LoVo (cell line): ENCODE measurements at places on chromosomes 4 and X.

- DNase-seq = no peak
Observed at GRCh38 chr4:128527946-128528576, 240.4 kb upstream of the PGRMC2 start.

GRCh38 chr4:20019310-20020015, 232.2 kb upstream of the SLIT2 start:
- no peak for DNase-seq

DNA sequence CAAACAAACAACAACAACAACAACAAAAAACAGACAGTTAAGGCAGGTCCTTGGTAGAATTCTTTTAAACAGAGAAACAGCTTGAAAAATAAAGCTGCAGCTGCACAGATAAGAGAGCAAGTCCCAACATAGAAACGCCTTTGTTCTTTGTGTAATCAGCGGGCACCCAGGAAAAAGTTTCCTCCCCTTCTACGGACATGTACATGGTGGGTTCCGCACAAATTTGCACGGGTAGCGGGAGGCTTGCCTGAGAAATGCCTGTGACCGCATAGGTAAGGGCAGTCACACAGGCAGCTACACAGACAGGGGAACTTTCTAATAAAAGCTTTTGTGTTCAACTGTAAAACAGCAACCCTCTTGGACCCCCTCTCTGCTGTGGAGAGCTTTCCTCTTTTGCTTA, 25.7 kb upstream of the CT47A1 start:
- DNase-seq = no peak

DNA sequence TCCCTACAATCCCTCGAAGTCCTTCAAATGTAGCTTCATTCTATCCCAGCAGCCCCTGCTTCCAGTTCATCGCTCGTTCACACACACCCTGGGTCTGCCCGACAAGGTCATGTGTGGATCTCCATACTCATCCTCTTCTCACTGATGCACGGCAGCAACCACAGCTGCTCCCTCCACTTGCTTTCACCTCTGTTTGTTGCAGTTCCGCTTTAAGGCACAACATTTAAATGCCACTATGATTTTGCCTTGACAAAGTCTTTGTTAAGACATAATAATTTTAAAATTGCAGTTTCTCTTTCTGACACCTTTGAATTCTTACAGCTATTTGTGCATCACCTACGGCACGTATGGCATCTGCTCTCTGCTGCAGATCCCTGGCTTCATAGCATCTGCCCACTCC, 1.8 kb downstream of the ODAPH start:
- no peak for DNase-seq

DNA sequence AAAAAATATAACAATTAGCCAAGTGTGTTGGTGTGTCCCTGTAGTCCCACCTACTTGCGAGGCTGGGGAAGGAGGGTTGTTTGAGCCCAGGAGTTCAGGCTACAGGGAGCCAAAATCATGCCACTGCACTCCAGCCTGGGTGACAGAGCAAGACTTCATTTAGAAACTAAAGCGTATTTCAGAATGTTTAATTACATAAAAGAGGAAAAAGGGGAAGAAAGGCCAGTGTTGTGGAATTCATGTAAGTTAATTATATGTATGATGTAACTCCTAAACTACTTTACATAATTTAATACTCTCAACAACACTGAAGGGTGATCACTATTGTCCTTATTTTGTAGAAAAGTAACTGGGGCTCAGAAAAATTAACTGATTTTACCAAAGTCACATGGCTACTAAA, 67.2 kb upstream of the HOPX start:
- no peak for DNase-seq

DNA sequence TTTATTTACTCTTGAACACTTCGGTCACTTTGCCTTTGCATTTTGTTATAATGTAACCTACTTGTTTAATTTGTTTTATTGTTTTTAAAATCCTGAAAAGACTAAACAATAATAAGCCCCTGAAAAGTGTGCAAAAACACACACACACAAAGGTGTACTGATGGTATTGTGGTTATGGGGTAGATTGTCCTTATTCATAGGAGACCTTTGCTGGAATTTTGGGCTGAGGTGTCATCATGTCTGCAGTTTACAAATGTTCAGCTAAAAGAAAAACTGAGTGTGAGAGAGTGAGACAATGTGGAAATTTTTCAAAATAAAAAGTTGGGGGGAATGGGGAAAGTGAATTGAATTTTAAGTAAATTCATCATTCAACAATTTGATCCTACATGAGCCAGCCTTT, 174.9 kb downstream of the QDPR start:
- DNase-seq = no peak

GRCh38 chr4:8874896-8875680, 3.4 kb upstream of the HMX1 start:
- DNase-seq = no peak

DNA sequence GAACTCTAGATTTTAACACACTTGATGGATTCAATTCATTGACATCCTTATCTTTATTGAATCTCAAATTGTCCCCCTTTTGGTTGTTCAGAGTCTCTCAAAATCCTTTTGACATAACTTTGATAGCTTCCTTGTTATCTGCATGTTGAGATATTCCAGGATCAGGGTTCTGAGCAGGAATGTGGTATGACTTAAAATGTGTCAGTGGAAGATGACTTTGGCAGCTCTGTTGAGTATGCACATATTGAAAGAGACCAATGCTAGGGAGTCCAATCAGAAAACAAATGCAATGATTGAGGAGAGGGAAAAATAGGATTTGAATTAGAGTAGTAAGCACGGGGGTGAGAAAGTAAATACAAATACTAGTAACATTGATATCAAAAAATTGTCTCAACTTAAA, 93.8 kb downstream of the MANBA start:
- no peak for DNase-seq

- peak; percentile 77 for DNase-seq
Observed at GRCh38 chr4:122666527-122667245, 45.8 kb upstream of the IL21 start.
